ENCODE measurements at places on chromosomes 4 and X. TPM values are rescaled to one million over a fixed set of nuclear protein-coding genes. Genes with fewer than 3 reads are reported as not detected.

DNA sequence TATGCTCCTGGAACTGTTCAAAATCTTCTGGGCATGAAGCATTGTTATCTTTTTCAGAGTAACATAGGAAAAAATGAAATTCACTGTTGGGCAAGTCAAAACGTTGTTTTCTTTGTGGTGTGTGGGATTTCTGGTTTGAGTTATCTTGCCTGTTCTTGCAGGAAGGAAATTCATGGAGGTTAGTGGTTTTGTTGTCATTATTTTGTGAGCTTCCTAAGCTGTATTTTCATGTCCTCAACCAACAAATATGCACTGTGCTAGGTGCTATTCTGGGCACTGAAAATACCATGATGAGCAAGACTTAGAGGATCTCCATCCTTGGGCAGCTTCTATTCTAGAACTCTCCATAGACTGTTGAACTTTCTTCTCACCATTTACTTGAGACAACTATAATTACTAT lies 16.9 kb downstream of the SPINK2 start:
- no peak for DNase-seq

DNA sequence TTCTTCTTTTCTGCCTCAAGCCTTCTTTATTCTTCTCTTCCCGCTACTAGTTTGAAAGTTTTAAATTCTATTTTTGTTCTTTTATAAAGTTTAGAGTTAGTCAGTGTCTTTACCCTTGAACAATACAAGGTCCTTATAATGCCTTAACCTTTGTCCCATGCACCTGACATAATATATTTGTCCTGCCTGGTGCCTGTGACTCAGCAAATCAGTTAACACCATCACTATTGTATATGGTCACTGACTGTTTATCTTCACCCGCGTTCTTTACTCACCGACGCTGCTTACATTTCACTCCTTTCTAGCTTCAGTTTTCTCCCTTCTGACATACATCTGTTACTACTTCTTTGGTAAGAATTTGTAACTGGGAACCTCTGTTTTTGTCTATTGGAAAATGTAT lies 5.7 kb downstream of the SMIM20 start:
- no peak for DNase-seq

- no peak for DNase-seq
Measured at GRCh38 chrX:17812763-17813162, 48.3 kb downstream of the RAI2 start.

GRCh38 chr4:73821325-73821724 lies 15.2 kb upstream of the CXCL6 start:
- no peak for DNase-seq

DNA sequence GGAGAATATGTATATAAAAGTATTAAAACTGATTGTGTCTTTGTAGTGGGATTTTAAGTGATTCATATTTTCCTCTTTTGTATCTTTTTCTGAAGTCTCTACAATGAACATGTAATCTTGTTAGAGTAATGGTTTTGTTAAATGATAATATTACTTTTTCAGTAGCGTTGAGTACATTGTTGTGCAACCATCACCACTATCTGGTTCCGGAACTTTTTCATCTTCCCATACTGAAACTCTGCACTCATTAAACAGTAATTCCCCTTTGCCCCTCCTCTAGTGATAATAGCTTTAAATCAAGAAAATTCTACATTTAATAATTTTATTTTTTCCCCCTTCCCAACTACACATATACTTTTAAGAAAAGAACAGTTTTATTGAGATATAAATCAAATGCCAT lies 23.3 kb downstream of the SHROOM3 start:
- no peak for DNase-seq

- peak; percentile 40 for DNase-seq
Measured at GRCh38 chr4:17447675-17448298, 64.1 kb downstream of the QDPR start.

DNA sequence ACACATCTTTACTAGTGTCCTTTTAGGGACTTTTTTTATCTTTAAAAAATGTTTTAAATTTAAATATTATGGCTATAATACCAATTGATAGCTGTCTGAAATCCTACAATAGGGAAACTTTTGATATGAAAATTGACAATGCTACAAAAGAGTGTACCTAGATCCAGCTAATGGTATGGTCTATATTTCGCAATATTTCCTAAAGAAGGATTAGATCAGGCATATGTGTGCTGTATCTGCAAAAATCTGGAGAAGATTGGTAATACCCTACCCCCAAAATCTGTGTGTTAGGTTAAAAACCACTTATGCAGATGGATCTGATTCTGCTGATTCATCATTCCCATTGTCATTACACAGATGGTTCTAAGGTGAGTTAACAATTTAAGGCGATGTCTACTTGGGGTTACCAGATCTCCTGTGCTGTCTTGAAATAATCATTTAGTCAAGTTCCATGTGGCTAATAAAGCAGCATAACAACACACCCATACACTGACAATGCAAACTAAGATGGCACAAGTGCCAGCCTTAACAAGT lies 137.1 kb downstream of the GASK1B start:
- no peak for DNase-seq

- DNase-seq = no peak
Measured at GRCh38 chr4:42654631-42655268, 2.2 kb downstream of the ATP8A1 start.

- DNase-seq = no peak
Measured at GRCh38 chrX:115894087-115894486, 276.5 kb upstream of the AGTR2 start.

GRCh38 chrX:84339507-84340364 lies 151.7 kb upstream of the RPS6KA6 start:
- DNase-seq = no peak

DNA sequence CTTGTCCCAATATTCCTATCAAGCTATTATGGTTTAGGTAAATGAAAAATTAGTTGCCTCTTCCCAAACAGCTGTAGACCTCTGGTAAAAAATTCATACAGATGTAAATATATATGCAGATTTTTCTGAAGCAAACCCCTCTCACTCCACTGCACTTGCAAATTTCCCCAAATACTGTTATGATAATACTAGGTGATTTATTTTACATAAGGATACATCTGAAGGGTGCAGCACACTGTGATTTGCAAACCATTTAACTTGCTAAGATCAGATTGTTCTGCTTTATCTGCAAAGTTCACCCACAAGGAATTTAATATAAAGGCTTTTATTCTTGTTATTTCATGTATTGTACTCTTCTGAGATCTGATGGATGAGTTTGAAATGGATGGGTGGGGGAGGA lies 177.0 kb downstream of the GPAT3 start:
- DNase-seq = no peak

GRCh38 chr4:18127030-18127429 lies 105.5 kb upstream of the LCORL start:
- DNase-seq = no peak

Gene PAGE1
- polyA plus RNA-seq = not detected

Gene PRIMPOL
- 31.6 TPM for polyA plus RNA-seq

Gene HSFX4
- 0.61 TPM for polyA plus RNA-seq

Gene TMPRSS11D
- polyA plus RNA-seq = 0.19 TPM
